B cell (primary cell): ENCODE measurements at places on chromosomes 12 and 14. TPM values are rescaled to one million over a fixed set of nuclear protein-coding genes. Genes with fewer than 3 reads are reported as not detected.

- no peaks in the 10 kb centered on the region for H3K36me3 ChIP-seq
- no peak overlapping the region for H3K4me3 ChIP-seq
- DNase-seq, result no peak
- H3K27ac ChIP-seq, result no peak overlapping the region
- H3K27me3 ChIP-seq, result no peaks in the 10 kb centered on the region
Measured at GRCh38 chr12:50979369-50980052, 27.2 kb downstream of the HIGD1C start.

DNA sequence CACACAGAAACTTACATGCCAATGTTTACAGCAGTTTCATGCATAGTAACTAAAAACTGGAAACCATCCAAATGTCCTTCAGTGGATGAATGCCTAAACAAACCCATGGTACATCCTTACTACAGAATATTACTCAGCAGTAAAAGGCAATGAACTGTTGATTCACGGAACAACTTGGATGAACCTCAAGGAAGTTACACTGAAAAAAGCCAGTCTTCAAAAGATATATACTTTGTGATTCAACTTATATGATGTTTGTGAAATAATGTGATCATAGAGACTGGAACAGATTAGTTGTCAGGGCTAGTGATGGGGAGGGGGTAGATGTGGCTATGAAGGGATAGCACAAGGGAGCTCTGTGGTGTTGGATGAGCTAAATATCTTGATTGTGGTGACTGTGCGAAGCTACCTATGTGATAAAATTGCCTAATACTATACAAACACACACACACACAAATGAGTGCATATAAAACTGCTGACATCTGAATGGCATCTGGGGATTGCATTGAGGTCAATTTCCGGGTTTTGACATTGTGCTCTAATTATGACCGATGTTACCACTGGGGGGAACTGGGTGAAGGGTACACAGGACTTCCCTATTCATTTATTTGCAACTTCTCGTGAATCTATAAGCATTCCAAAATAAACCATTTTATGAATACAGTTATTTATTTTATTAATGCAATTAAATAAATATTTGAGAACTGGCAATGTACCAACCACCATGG is 94.3 kb downstream of the RIN3 start:
- peaks cover 25% of the 10 kb centered on the region for H3K4me1 ChIP-seq
- DNase-seq, result no peak

MYH7 gene
- not detected in 2 replicates for total RNA-seq

HSPB8 gene
- not detected in 2 replicates for total RNA-seq

CCDC175 gene
- total RNA-seq, result not detected in 2 replicates

- H3K36me3 ChIP-seq, result no peaks in the 10 kb centered on the region
- H3K4me1 ChIP-seq, result peaks cover 15% of the 10 kb centered on the region
- H3K4me3 ChIP-seq, result no peak overlapping the region
Measured at GRCh38 chr12:46518729-46519128, 146.2 kb upstream of the SLC38A2 start.
